Dorsolateral prefrontal cortex (tissue), 122 donors: ENCODE measurements at places on chromosomes 1 and 21.

GRCh38 chr1:168913711-168914463, 184.9 kb upstream of the DPT start:
- no peak for DNase-seq

DNA sequence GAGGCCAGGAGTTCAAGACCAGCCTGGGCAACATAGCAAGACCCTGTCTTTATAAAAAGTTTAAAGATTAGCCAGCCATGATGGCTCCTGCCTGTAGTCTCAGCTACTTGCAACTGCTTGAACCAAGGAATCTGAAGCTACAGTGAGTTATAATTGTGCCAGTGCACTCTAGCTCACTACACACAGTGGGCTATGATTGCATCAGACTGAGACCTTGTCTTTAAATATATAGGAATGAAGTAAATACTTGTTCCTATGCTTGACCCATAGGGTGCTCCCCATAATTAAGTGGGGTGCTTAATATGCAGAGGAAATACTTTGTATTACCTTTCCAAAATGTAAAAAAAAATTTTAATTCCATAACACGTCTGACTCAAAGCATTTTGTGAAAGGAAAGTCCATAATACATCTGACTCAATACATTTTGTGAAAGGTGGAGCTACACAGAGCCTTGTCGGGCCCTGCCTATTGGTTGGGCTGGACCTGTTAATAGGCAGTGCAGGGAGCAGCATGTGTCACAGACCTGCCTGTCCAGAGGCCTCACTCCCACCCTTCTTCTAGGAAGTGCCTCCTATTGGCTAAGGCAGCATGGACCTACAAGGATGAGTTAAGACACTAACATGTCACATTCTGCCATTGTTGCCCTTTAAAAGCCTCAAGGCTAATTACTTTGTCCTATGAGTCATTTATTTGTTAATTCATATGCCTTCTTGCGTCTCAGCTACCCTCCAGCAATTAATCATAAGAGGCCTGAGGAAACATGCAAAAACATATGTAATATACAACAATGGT, 33.6 kb downstream of the CD58 start:
- DNase-seq: no peak

DNA sequence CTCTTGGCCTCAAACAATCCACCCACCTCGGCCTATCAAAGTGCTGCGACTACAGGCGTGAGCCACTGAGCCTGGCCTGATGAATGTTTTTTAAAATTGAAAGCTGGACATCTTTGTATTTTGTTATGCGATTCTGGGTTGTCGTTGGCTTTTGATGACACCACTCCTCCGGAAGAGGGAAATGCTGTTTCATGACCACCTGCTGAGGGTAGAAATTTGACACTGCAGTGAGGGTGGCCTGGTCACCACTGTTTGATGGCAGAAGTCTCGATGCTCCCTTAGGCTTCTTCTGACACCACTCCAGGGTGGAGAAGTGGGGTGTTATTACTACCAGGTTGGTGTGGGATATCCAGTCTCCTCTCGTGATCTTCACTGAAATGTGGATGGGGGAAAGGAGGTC, 357.2 kb downstream of the RGS7 start:
- DNase-seq: no peak

DNA sequence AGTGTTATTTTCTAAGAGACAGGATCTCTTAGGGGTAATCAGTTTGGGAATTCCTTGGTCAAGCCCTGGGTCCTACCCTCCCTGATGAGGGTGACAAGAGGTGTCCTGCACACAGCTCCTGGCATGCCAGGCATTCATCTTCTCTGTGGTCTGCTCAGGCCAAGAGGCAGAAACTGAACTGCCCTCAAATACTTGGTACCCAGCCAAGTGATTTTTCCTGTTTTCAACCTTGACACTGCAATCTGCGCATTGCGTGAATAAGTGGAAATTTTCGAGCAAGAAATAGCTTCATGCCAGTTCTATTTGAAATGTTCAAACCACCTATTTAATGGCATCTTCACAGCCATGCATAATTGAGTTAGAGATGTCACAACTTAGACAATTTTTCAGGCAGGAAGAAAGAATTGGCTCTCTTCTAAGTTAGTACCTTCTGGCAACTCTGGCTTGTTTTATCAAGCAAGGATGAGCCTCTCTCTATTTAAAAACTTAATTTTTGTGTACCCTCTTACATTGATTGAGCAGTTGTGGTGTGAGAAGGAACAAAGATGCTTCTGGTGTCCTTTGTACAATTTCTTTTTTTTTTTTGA, 27.0 kb downstream of the DNM3 start:
- DNase-seq: no peak

DNA sequence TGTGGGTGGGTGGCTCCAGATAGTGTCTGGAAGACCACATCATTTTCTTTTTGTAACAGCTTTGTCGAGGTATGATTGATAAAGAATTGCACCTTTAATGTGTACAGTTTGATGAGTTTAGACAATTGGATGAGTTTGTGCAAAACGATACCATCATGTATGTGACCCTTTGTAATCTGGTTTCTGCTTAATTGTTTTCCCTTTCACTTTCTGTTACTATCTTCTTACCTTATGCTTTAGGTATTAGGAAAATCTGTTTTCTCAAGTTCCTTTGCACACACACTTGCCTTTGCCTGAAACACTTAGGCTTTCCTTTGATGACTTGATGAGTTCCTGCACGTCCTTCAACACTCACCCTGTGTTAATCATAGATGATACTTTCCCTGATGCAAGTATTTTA, 6.8 kb downstream of the OR10Z1 start:
- no peak for DNase-seq

DNA sequence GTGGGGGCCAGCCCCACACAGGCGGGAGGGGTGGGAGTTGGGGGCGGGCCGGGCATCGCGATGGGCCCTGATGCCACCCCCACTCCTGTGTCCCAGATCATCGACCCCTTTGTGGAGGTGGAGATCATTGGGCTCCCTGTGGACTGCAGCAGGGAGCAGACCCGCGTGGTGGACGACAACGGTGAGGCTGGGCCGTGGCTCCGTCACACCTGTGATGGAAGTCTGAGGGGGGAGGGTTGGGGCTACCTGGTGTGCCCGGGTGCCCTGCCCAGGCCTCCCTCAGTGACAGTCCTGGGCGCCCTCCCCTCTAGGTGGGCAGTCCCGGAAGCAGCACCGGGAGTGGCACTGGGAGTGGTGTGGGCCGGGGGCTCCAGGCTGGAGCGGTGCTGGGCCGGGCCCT, 22.6 kb downstream of the PLCH2 start:
- DNase-seq: no peak

DNA sequence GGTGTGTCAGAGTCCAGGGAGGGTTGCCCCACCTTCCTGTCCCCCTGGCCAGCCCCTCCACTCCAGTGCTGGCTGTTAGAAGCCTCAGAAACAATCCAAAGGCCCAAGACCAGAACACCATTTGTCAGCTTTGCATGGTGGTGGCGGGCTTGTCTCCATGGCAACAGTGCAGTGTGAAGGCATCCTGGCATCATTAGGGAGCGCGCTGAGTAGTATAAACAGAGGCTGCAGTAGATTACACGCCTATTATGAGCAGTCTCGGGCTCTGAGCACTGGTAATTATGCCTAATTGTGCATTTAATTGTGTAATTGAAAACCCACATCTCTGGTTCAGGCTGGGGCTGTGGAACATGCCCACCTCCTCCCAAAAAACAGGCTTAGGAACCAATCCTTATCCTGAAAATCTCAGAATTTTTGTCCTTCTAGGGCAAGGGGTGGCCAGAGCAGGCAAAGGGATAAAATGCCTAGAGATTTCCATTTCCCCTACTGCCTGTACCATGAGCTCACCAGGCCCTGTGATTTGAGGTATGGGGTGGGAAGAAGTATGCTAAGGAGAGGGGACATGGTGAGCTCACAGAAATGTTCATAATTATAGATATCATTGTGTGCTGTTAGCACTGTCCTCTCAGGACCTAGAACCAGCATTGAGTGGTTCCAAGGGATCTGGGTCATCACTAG, 11.7 kb downstream of the NKAIN1 start:
- DNase-seq: peak; percentile 71
